ENCODE measurements at places on chromosomes 13 and 19.

DNA sequence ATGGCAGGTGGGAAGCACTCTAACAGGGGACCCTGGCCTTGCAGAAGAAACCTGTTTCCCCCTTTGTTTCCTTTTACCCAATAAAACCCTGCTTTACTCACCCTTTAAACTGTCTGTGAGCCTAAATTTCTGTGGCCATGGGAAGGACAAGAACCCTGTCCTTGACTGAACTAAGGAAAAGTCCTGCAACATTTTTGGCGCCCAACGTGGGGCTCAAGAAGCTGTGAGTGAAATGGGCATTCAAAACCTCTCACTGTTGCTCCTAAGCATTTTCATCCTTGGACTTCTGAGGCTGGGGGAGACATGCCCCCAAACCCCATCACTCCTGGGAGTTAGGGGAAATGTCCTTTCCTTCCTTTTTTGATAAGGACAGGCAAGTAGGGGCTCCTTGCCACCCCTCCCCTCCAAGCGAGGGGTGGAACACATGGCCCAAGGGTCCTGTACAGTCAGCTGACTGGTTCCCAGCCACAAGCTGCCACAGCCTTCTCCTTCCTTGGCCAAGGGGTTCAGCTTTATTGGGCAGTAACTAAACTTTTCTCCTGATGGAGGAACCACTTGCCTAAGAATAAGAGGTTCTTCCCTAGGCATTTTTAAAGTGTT is 381.6 kb downstream of the KLF5 start:
- no peak for DNase-seq

DNA sequence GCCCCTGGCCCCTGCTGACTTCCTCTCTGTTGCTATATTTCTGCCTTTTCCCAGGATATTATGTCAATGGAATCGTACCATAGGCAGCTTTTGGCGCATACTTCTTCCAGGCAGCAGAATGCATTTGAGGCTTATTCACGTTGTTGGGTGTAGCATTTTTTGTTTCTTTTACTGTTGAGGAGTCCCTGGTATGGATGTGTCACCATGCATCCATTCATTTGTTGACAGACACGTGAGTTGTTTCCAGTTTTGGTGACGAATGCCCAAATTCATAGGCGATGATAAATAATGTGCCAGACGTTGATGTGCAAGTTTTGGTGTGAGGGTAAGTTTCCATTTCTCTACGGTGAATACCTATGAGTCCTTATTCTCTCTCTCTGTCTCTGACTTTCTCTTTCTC is 5.0 kb downstream of the NFILZ start:
- no peak for DNase-seq

- no peak for DNase-seq
These were observed 3.8 kb downstream of the CD22 start for GRCh38 chr19:35332817-35333216.

GRCh38 chr19:45716359-45717130 is 14.2 kb downstream of the FBXO46 start:
- no peak for DNase-seq

DNA sequence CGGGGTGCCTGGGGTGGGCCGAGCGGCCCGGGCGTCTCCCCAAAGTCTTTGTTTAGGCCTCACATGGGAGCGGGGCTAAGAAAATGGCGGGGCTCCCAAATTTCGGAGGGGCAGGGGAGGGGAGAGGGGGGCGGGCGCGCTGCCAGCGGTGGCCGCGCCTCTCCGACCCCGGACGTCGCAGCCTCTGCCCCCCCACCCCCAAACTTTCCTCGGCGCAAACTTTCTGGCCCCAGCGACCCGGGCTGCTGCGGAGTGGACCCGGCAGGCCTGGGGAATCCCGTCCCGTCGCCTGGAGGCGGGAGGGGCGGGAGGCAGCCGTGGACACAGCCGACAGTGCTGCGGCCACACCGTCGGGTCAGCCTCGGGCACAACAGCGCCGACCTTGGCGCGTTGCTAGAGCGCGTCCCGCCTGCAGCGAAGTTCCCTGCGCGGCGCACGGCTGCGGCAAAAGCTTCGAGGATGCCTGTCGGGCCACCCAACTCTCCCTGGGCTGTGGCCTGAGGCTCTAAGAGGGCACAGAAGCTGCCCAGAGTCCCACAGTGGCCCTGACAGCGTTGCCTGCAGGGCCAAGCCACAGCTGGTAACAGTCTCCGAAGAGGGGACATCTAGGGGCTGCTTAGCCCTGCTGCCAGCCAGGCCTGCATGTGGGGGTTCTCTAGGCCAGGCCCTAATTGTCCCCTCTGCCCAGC is 1.3 kb downstream of the NFIX start:
- DNase-seq, result no peak

- no peak for DNase-seq
These were observed 1.7 kb downstream of the UBE2M start for GRCh38 chr19:58556622-58557220.

DNA sequence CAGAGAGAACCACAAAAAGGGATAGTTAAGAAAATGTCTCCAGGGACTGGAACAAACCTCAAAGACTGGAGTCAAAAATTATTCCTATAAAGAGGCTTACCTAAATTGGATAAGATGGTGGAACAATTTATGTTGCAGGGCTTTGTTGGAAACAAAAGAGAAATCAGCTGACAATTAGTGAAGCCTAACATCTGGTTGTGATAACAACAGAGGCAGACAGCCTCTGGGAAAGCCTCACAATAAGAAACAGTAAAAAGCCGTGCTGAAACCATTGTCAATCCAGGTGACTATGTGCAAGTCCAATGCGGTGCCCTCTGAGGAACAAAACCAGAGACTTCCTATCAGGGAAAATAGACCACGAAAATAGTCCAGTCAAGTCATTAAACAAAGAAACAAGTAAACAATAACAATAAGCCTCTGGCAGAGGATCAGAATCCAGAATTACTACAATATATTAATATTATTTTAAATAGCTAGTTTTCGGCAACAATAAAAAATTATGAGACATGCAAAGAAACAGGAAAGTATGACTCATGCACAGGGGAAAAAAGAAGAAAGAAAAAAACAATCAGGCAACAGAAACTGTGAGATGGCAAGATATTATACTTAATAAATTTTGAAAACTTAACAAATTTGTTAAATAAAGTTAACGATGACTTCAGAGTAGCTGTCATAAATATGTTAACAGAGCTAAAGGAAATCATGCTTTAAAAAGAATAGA is 99.7 kb upstream of the RXFP2 start:
- no peak for DNase-seq

DNA sequence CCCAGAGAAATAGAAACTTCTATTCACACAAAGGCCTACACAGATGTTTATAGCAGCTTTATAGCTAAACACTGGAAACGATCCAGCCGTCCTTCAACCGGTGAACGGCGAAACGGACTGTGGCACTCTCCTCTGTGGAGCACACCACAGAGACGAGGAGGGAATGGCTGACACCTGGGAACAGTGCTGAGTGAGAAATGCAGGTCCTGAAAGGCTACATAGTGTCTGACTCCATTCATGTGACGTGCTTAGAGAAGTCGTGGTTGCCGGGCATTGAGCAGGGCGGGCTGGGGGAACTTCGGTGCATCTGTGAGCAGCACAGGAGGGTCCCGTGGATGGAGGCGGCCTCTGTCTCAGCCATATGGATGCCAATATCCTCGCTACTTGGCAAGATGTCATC is 3.1 kb upstream of the GRK1 start:
- DNase-seq, result no peak

DNA sequence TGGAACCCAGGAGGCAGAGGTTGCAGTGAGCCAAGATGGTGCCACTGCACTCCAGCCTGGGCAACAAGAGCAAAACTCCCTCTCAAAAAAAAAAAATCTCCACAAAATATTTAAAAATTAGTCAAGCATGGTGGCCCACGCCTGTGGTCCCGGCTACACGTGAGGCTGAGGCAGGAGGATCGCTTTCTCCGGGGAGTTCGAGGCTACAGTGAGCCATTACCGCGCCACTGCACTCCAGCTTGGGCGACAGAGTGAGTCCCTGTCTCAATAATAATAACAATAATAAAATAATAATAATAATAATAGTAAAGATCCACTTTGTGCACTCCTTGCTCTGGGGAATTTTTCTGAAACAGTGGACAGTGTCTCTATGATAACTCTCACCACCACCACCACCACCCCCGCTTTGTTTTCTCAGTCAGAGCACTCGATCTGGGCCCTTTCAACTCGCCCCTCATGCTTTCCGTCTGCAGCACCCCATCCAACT is 8.7 kb downstream of the NAPSA start:
- no peak for DNase-seq

DNA sequence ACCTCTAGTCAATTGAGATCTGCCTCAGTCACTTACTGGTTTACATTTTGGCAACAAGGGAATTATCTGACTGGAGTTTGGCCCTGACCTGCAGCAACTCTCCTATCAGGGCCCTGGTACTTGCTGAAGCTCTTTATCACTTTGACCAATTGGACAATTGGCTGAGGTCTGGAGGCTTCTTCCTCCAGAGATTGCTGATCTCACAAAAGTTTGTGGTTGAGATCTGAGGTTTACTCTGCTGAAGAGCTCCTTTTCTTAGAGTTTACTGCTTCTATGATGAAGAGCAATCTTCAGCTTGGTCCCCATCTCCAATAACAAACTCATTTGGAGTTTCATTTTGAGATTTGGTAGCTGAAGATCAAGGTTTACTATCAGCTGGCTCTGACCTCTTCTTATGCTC is 276.9 kb upstream of the SGCG start:
- DNase-seq, result no peak

DNA sequence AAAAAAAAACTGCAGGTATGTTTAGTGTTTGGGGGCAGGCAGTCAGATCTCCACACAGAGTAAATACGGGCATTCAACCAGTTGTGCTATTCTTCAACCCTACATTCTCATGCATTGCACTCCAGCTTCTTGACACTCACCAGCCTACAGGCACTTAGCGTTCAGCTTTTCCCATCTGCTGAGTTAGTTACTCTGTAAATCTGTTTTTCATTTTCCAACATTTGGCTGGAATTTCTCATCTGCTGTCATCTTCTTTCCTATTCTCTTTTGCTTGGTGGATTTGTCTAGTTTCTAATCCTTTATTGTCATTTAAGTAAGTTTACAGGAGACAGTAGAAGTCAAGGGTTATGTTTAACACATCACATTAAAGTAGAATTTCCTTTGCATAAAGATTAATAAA is 1318.9 kb downstream of the OLFM4 start:
- DNase-seq, result no peak

DNA sequence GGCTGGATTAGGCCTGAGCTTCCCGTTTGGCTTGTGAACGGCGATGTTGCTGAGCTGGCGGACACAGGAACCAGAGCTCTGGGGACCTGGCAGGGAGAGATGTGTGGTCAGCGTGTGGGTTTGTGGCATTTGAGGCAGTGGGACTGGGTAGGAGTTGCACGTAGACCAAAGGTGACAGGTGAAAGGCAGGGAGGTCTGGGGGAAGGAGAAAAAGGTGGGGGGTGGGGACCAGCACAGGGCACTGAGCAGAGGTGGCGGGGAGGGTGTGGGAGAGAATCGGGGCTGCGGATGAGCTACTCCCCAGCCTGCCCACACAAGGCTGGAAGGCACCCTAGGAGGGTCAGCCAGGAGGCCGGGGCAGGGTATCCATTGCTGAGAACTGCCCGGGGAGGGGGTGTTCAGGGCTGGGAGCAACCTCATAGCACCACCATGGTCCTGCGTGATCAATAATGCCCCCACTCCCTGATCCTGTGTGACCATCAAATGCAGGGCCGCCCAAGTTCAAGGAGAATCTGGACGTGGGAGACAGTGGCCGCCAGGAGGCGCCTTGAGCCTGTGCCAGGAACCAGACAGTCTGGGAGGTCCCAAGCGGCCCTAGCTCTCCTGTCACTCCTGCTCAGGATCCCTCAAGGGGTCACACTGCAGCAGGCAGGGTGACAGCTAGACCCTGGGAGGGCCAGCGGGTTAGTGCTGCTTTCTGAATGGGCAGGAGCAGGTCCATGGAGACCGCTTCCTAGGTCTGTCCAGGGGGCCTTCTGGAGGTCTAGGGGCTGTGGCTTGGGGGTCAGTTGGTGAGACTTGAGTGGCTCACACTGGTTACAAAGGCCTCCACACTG is 12.8 kb upstream of the SELENOW start:
- DNase-seq, result no peak

DNA sequence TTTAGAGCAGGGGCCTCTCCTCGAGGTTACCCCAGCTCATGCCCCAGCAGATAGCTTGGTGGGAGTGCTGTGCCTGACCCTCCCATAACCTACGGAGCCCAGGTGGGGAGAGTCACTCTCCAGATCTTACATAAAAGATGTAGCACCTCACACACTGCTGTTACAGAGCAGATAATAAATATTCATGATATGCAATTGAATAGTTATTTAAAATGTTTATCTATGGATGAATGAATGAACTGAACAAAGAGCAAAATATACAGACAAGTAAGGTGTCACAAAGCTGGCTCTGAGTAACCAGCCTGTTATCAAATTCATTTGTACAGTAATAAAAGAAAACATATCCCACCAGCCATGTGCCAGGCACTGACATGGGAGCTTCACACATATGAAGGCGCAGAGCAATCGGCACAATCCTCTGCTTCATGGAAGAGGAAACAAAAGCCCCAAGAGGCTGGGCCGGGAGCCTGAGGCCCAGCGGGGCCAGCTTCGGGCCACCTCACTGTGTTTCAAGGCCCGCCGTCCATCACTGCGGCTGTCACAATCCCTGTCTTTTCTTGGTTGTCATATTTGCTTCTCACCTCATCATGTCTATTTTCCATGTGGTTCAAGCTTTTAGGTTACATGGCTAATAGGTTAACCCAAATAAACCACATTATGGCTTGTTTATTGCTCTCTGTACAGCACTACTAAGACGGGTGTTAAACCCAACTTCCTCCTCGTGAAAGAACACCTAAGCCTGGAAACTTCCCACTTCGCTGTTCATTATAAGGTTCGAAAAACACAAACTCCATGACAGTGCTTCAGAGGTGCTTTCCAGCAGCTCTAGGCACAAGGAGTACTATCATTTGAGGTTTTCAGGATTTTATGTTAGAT is 78.4 kb downstream of the IRS2 start:
- no peak for DNase-seq

GRCh38 chr13:19601749-19602725 is 31.4 kb upstream of the MPHOSPH8 start:
- no peak for DNase-seq

- DNase-seq, result no peak
These were observed 103.9 kb upstream of the DIAPH3 start for GRCh38 chr13:60267498-60268202.

DNA sequence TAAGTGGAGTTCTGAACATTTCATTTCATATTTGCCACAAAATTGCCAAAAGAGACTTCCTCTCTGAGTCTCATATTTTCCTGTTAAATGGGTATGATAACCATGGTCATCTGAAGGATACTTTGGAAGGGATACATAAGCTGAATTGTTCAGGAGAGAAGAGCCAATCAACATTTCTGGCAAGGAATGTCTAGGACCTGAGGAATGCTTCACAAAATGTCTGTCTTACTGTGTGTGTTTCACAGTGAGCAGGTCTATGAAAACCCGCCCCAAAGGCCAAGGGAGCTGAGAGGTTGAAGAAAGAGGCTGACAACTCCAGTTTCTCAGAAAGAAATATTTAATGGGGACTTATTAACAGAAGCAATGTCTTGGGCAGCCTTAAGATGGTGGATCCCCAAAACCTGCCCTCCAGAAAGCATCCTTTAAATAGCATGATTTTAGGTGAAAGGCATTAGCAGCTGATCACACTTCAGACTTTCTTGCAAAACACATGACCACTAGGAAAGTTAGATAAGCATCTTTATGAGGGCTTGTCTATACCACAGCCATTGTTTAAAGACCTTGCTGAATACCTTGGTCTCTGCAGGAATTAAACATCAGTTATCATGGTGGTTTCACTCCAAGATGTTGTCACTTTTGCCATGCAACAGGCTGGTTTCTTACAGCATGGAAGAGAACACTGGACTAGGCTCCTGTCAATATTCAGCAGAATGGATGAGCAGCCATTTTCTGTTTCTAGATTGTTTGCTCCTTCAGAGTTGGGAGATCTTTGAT is 78.9 kb downstream of the TNFSF11 start:
- no peak for DNase-seq

- DNase-seq, result no peak
These were observed 64.3 kb downstream of the TM9SF2 start for GRCh38 chr13:99565478-99566124.

Data from stimulated activated CD4-positive, alpha-beta T cell treated with anti-CD3 and anti-CD28 coated beads, Interleukin-1b, Interleukin-23, amount 100 ng/mL, for 1 hour (primary cell).